ENCODE measurements at places on chromosomes 1 and 21.
A peak's percentile ranks its signal among the peaks of the same experiment; 100 is the strongest.

DNA sequence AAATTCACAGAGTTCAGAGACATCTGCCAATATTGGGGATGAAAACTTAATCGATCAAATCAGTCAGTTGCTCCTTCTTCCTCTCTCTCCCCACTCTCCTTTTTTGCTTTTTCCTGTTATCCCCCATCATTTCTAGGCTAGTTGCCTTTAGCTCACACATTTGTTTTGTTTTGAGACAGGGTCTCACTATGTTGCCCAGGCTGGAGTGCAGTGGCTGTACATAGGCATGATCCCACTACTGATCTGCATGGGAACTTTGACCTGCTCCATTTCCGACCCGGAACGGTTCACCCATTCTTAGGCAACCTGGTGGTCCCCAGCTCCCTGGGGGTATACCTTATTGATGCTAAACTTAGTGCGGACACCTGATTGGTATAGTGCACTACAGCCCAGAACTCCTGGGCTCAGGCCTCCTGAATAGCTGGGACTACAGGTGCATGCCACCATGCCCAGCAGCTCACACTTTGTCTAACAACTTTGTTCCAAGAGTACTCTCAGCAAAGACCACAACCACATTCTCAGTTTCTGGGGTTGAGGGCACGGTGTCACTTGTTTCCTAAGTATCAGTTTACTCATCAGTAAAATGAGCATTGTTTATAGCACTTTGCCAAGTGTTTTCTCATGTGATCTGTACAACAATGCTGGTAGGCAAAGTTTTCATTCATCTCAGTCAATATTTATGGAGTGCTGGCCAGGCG is 6.7 kb upstream of the ELOA start:
- no peak for DNase-seq

- DNase-seq: no peak
These were observed 62.7 kb downstream of the CAPN2 start for GRCh38 chr1:223775054-223775453.

DNA sequence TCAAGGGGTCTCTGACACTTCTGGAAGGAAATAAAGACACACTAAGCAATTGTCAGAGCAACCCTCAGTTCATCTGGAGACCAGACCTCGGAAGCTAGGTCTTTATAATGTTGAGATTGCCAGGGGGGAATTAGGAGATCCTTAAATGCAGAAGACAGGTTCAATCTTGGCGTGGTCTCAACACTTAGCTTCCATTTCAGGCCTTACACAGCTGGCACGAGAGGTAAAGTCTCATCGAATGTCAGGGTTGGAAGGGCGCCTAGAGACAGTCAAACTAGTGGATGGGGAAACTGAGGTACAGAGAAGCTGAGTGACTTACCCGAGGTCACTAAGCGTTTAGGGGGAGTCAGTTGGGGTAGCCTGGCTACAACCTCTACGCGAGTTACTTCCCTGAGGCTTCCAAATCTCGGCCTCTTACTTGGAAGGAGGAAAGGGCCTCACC is 562 bp upstream of the EPB41 start:
- no peak for DNase-seq

- no peak for DNase-seq
These were observed 260.3 kb downstream of the GRIK3 start for GRCh38 chr1:36773827-36774541.

- no peak for DNase-seq
These were observed 5.5 kb downstream of the ZBTB18 start for GRCh38 chr1:244056577-244056976.

- no peak for DNase-seq
These were observed 112.8 kb downstream of the PLPP3 start for GRCh38 chr1:56466538-56466937.

GRCh38 chr1:246678816-246679793 is 45.1 kb upstream of the SCCPDH start:
- no peak for DNase-seq

DNA sequence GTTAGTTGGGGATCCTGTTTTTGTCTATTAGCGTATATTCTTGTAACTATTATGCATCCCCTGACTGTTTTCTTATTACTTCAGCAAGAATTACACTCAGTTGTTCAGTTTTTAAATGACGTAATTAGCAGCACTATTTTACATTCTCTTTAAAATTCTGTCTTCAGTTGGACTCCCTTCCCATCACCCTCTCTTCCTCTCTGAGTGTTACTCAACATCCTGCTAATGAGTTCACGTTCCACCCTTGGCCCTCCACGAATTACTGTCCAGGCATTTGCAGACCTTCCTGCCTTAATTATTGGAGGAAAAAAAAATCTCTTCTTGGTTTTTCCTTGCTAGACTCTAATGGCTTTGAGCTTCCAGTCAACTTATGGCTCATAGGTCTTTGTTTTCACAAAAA is 23.6 kb upstream of the FAM78B start:
- DNase-seq: no peak

DNA sequence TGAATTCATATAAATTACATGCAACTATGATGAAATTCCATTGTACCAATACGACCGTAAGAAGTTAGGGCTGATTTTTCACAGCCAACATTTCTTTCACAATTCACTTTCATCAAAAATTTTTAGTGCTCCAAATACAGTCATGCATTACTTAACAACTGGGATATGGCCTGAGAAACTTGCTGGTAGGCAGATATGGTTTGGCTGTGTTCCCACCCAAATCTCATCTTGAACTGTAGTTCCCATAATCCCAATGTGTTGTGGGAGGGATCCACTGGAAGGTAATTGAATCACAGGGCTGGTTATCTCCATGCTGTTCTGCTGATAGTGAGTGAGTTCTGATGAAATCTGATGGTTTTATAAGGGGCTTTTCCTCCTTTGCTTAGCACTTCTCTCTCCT is 244.4 kb downstream of the AKT3 start:
- no peak for DNase-seq

DNA sequence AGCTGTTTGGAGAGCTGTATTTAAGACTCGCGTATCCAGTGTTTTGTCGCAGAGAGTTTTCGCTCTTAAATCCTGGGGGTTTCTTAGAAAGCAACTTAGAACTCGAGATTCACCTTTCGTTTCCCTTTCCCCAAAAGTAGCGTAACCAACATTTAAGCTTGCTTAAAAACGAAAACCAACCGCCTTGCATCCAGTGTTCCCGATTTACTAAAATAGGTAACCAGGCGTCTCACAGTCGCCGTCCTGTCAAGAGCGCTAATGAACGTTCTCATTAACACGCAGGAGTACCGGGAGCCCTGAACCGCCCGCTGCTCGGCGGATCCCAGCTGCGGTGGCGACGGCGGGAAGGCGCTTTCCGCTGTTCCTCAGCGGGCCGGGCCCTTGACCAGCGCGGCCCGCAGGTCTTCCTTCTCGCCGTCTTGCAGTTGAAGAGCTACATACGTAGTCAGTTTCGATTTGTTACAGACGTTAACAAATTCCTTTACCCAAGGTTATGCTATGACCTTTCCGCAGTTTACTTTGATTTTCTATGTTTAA is 1.9 kb downstream of the OLIG1 start:
- no peak for DNase-seq

DNA sequence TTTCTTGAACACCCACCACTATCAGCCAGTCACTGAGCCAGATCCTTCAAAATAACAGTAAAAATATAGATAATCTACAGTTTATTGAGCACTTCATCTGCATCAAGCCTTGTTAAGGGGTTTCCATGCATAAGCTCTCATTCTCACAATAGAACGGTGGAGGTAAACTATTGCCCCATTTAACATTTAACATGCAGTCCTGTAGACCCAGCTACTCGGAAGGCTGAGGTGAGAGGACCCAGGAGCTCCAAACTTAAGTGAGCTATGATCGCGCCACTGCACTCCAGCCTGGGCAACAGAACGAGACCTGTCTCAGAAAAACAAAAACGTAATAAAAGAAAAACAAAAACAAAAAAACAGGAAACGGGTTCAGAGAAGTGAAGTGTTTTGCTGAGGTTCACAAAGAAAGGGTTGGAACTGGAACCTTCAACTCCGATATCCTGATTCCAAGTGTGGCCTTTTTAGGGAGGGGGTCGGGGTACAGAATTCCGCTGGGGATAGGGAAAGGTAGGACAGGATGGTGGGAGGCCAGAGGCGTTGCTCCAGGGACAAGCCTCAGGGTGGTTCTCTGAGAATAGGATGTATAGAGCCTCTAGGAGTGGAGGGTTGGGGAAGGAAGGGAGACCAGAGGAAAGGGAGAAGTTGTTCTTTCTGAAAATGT is 11.6 kb upstream of the SESN2 start:
- no peak for DNase-seq

GRCh38 chr1:206631085-206631509 is 4.2 kb upstream of the DYRK3 start:
- DNase-seq: peak; percentile 66

DNA sequence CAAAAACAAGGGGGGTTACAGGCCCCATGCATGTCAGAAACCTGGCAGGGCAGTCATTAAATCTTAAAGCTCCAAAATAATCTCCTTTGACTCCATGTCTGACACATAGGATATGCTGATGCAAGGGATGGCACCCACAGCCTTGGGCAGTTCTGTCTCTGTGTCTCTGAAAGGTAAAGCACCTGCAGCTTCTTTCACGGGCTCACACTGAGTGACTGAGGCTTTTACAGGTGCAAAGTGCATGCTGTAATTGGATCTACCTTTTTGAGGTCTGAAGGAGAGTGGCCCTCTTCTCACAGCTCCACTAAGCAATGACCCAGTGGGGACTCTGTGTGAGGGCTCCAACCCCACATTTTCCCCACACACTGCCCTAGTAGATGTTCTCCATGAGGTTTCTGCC is 1309.0 kb upstream of the B3GALT2 start:
- no peak for DNase-seq

GRCh38 chr1:170819781-170820180 is 115.6 kb upstream of the MROH9 start:
- no peak for DNase-seq

- DNase-seq: no peak
These were observed 482.2 kb downstream of the CAMTA1 start for GRCh38 chr1:7267493-7267892.

DNA sequence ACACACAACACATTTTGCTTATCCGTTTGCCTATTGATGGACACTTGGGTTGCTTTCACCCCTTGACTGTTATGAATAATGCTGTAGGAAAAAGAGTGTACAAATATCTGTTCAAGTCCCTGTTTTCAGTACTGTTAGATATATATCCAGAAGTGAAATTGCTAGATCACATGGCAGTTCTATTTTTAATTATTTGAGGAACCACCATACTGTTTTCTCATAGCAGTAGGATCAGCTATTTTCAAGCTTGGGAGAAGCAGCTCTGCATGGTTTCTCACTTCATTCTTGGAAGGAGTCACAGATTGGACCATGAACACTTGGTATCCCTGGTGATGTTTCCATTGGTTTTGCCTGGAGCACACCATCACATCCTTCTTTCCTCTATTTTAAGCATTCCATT is 114.4 kb upstream of the ZP4 start:
- no peak for DNase-seq

GRCh38 chr21:33245289-33245918 is 15.7 kb downstream of the IFNAR2 start:
- no peak for DNase-seq

- no peak for DNase-seq
These were observed 15.7 kb downstream of the RPTN start for GRCh38 chr1:152143150-152143887.

DNA sequence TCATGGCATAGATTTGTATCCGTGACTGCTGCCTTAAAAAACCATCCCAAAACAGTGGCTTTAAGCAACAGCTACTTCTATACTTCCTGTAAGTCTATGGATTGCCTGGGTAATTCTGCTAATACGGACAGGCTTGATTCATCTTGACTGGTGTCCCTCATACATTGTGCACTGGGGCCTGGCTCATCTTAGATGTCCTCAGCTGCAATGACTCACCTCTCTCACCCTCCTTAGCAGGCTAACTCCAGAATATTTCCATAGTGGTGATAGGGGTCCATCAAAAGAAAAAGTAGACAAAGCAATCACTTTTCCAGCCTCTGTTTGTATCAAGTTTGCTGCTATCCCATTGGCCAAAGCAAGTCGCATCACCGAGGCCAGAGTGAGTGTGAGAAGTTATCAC is 409.1 kb upstream of the KAZN start:
- no peak for DNase-seq

DNA sequence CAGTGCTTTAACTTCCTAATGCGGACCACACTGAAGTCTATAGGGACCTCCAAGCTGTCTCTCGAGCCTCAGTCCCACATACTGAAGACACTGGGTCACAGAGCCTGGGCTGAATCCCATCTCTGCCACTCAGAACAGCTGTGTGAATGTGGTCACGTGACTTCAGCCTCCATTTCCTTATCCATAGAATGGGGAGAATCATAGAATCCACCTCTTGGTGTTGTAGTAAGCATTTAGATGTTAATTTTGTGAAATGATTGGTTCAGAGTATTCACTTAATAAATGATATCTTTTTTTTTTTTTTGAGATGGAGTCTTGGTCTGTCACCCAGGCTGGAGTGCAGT is 41.2 kb upstream of the LYST start:
- no peak for DNase-seq

- DNase-seq: no peak
These were observed 19.5 kb downstream of the HYI start for GRCh38 chr1:43434256-43434655.

DNA sequence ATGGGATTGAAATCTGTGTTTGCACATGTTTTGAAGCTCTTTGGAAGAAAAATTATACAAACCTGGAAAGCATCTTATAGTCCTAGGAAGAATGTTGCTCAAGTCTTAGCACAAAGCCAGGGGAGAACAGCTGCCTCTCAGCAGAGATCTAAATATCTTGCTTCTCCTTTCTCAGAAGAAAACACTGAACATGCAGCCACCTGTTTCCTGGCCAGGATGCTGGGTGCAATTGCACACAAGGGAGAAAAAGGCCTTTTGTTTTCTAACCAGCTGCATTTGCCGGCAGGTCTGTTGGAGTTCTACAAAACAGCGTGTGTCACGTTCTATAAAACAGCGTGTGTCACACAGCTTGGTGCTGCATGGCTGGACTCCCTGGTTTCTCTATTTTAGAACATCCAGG is 259.6 kb upstream of the PLD5 start:
- DNase-seq: no peak

DNA sequence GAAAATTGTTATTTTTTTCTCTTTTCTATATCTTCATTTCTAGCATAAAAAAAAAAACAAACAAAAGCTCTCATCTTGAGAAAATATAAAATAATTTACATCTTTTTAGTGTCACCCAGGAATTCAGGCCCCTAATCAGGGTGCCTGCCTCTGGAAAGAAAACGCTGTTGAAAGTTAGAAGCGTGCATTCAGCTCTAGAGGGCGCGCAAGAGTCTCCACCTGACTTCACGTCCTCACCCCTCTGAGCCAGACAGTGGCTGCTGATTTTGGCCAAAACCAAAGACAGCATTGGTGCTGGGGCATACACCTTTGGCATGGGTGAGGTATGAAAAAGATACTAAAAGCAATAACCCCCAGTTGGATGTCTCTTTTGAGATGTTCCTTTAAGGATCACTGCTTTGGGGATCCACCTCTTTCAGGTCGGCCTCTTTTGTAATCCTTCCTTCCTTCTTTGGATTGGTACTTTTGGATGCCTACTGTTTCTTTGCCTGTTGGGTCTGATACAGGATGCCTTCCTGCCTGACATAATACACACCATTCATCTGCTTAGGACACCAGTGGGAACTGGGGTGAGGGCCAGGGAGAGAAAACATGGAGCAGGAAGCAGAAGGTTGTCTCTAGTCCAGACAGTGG is 77.6 kb upstream of the CHRM3 start:
- no peak for DNase-seq

- no peak for DNase-seq
These were observed 14.4 kb upstream of the CD101 start for GRCh38 chr1:116987256-116987555.

GRCh38 chr1:177170756-177171535 is at the start of gene BRINP2:
BRINP2 (plus strand) TSS chr1:177170958; CDS start chr1:177229877, 58,919 bp downstream.
- DNase-seq: no peak

GRCh38 chr1:32893198-32894018 is 7.1 kb downstream of the HPCA start:
- DNase-seq: no peak

All from fibroblast of skin of left biceps (primary cell).